ENCODE measurements at places on chromosomes 11 and 22.

DNA sequence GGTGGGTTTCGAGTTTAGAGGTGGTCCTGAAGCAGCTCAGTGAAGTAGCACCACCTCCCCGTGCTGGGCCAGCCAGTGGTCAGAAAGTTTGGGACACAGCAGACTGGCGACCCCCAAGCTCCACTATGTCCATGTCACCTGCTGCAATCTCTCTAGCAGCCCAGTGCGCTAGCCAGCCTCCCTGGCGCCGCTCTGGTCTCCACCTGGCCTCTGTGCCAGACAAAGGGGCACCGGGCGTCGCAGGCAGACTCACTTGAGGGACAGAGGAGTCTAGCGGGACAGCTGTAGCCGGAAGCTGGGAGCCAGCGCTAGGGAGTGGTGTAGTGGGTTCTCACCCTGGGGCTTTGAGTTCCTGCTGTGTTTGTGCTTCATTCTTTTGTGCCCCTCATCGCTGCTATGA, 25.5 kb downstream of the MYBPC3 start:
- no peak for DNase-seq

DNA sequence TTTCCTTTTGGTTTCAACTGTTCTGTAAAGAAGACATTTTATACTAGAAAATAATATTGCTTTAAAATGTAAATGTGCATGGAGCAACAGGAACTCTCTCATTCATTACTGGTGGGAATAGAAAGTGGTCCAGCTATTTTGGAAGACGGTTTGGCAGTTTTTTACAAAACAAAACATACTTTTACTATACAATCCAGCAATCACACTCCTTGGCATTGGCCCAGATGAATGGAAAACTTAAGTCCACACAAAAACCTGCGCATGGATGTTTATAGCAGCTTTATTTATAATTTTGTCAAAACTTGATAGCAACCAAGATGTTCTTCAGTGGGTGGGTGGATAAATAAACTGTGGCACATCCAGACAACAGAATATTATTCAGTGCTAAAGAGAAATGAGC, 49.9 kb upstream of the SEPTIN5 start:
- no peak for DNase-seq

DNA sequence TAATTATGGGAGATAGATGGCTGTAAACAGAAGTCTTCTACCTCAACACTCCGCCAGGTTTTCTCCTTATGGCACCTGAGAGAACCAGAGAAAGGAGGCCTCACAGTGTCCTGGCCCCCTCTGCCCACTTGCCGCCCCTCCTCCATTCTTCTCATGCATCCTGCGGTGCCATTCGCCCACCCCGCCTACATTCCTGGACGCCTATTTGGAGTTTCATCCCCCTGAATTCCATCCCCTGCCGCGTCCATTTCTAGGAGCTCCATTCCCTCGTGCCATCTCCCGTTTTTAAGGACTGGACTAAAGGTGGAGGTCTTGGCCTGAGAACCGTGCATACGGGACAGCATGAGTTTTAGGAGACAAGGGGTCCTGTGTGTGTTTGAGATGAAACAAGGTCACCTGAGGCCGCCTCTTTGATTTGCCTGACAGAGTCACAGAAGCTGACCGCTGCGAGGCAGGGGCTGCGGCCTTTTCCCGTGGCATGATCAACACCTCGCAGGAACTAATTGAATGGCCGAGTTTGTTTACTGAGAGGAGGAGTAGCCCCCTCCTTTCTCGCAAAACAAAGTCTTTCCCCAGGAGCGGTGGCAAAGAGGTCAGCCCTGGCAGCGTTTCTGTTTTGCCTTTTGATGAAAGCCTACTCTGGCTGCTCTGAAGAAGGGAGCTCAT, 246.2 kb downstream of the ST3GAL4 start:
- DNase-seq, result no peak

- DNase-seq, result no peak
Observed at GRCh38 chr11:18972336-18972735, 33.1 kb upstream of the MRGPRX1 start.

- DNase-seq, result no peak
Observed at GRCh38 chr11:107859459-107860239, 1.1 kb upstream of the SLC35F2 start.

GRCh38 chr11:68146010-68146540, 24.9 kb upstream of the CHKA start:
- no peak for DNase-seq

- no peak for DNase-seq
Observed at GRCh38 chr11:129703846-129704245, 111.8 kb upstream of the TMEM45B start.

DNA sequence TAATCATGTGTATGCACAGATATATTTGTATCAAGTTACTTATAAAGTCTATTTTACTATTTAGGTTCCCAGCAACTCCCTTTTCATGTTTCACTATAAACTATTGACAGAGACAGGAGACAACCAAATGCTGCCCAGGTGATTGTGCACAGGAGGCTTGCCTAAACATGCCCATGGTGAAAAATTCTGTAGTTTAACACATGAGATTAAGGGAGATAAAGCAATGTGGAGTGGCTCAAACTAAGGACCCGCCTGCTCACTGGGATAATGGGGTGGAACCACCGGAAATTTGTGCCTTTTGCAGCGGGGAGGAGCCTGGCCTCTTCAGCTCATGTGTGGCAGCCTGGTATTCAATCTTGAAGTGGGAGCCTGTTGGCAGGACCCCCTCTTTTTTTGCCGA, 459.5 kb upstream of the CNTN5 start:
- no peak for DNase-seq

DNA sequence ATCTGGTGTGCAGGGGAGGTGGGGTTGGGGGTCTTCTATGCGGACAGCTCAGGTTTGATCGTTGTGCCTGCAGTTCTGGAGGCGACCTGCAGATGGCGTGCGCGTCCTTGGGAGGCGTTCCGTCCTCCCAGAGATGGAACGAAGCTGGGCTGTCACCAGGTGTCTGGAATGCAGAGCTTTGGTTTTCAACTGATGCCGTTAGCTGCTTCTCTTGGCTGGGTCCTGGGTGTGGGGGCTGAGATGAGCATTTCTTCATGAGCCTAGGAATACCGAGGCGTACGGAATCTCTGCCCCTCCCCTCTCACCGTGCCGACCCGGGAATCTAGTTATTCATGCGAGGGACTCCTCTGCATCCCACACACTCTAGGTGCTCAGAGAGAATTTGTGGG, 98.6 kb downstream of the CEP164 start:
- peak; percentile 50 for DNase-seq

GRCh38 chr11:67252831-67253239, 13.4 kb upstream of the GRK2 start:
- DNase-seq, result no peak

- DNase-seq, result no peak
Observed at GRCh38 chr22:42350373-42350772, 79.9 kb upstream of the TCF20 start.

DNA sequence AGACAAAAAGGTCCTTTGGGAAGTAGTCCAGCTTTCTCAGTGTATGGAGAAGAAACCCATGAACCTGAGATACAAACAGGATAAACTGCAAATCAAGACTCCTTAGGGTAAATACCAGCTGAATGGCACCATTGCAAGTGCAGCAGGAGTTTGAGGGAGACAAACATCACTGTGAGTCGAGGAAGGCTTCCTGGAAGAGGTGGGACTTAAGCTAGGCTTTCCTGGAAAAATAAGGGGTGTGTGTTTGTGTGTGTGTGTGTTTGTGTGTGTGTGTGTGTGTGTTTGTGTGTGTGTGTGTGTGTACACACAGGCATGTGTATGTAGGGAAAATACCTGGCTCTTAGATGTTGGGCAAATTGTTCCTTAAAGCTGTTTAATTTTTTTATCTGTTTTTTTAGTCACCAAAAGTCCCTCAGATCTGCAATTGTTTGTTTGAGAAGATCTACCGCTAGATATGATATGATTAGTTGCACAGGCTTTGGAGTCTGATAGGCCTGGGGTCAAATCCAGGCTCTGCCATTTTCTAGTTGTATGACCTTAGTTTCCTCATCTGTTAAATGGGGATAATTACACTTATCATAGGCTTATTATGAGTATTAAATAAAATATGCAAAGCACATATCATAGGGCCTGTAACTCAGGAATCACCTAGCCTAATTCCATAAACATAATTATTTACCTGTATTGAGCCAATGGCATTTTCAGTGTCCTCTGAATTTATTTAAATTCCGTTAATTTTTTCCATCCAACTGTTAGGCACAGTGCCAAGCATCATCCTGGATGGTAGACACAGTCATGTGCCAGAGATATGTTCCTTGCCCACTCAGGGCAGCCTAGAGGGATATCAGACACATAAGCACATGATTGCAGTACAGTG, 85.6 kb upstream of the EED start:
- DNase-seq, result no peak

- peak; percentile 35 for DNase-seq
Observed at GRCh38 chr11:8338138-8338537, 74.5 kb upstream of the LMO1 start.

Measured in stimulated activated CD4-positive, alpha-beta T cell treated with anti-CD3 and anti-CD28 coated beads, Interleukin-12 subunit alpha, Interleukin-12 subunit beta, amount 100 ng/mL, for 48 hours (primary cell).